H54 (cell line): ENCODE measurements at places on chromosomes 12 and 14.

GRCh38 chr12:10012630-10013330, 2.4 kb downstream of the CLEC12B start:
- no peak for DNase-seq

GRCh38 chr12:89468648-89469326, 55.8 kb downstream of the GALNT4 start:
- no peak for DNase-seq

- DNase-seq = no peak
Observed at GRCh38 chr14:103711516-103712431, 3.5 kb downstream of the XRCC3 start.

GRCh38 chr12:77569876-77570275, 260.8 kb upstream of the NAV3 start:
- no peak for DNase-seq

DNA sequence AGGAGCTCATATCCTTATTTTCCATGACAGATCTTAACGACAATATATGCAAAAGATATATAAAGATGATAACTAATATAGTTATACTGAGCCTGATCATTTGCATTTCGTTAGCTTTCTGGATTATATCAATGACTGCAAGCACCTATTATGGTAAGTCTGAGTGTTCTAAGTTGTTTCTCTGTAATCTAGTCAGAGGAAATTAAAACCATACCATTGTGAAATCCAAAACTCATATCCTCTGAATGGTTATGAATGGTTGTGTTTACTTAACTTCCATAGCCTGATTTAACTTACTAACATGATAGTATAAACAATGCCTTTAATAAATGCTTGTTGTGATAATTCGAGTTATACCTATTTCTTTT, 760 bp downstream of the TMEM19 start:
- no peak for DNase-seq
